ENCODE measurements at places on chromosomes 7 and 10. TPM values are rescaled to one million over a fixed set of nuclear protein-coding genes. Genes with fewer than 3 reads are reported as not detected.

Gene WDR11
- total RNA-seq: 55.9 TPM

Gene FAM180A
- 73.5 TPM for total RNA-seq

Gene ADAM8
- 0.73 TPM for total RNA-seq

Gene RARRES2
- not detected for total RNA-seq

Gene ACSM6
- total RNA-seq: not detected

Gene ABCB1
- 0.20 TPM for total RNA-seq

Gene SPDYE8
- not detected for total RNA-seq

Gene HMX2
- not detected for total RNA-seq

Gene VWA2
- under 0.01 TPM for total RNA-seq

Gene TMEM60
- 14.1 TPM for total RNA-seq

Gene LOXL4
- 7.2 TPM for total RNA-seq

Gene INSYN2A
- total RNA-seq: 1.1 TPM

Gene ZNF503
- 13.5 TPM for total RNA-seq

Gene PON1
- total RNA-seq: not detected
